Glutamatergic neuron (in vitro differentiated cells): ENCODE measurements at places on chromosomes 7 and 10.

DNA sequence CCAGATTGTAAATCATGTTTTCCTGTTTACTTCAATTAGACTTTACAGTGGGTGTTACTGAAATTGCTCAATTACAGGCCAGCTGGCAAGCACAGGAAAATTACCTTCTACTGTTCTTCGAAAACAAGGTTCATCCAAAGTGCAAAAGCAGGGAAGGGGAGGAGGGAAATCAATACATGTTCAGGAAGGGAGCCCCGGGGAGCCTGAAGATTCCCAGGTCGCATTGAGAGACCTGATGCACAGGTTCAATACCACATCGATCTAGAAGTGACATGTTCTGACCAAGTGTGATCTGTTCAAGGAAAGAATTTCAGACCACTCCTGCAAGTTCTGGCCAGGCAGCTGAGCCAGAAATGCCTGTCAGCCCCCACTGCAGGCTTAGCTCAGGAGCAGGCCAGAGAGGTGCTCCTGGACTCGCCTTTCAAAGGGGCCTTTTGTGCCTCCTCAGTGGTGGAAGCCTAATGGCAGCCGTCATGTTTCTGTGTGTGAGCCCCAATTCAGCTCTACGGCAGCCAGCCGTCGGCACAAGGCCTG lies 35.9 kb downstream of the FAM53B start:
- DNase-seq = no peak

- DNase-seq = no peak
Observed at GRCh38 chr10:103651783-103652476, 158.4 kb downstream of the NEURL1 start.

DNA sequence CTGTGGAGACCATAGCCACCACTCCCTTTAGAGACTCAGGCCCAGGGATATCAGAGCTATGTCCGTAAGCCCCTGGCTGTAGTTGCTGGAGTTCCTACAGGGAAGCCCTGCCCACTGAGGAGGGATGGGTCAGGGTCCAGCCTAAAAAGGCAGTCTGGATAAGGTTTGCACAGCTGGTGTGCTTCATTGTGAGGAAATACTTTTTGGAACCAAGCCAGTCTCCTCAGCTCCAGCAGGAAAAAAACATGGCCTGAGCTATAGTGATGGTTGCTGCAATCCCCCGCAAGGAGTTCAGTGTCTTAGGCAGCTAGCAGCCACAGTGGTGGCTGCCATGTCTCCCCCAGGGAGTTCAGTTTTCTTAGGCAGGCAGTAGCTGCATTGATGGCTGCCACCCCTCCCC lies 52.6 kb upstream of the CYP2C8 start:
- no peak for DNase-seq

GRCh38 chr10:51838471-51838870 lies 139.1 kb upstream of the CSTF2T start:
- DNase-seq = no peak

DNA sequence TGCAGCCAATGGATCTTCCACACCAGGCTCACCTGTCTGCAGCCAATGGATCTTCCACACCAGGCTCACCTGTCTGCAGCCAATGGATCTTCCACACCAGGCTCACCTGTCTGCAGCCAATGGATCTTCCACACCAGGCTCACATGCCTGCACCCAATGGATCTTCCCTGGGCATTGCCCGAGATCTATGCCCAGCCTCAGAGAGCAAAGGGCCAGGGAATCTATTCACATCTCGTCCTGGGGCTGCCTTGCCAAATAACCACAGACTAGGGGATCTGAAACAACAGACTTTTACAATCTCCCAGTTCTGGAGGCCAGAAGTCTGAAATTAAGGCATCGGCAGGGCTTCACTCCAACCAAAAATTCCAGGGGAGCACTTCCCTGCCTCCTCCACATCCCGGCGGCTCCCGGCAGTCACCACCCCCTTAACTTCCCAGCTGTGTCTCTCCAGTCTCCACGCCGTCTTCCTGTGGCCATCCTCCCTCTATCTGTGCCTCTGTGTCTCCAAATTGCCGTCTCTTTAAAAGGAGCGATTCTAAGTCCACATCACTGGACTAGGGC lies 92.4 kb upstream of the PPP2R2D start:
- DNase-seq = no peak

GRCh38 chr7:107879400-107880035 lies 11.5 kb upstream of the DLD start:
- peak; percentile 40 for DNase-seq

DNA sequence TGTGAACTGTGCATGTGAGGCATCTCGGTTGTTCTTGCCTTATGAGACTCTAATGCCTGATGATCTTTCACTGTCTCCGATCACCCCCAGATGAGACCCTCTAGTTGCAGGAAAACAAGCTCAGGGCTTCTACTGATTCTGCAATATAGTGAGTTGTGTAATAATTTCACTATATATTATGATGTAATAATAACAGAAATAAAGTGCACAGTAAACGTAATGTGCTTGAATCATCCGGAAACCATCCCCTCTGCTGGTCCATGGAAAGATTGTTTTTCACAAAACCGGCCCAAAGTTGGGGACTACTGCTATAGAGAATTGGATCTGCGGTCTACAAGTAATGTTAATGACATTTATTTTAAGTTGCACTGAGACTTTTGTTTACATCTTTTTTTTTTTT lies 126.7 kb downstream of the TPST1 start:
- no peak for DNase-seq

- no peak for DNase-seq
Observed at GRCh38 chr7:92464515-92464914, 13.2 kb downstream of the ERVW-1 start.

- DNase-seq = no peak
Observed at GRCh38 chr7:97179454-97180104, 62.1 kb downstream of the SDHAF3 start.

DNA sequence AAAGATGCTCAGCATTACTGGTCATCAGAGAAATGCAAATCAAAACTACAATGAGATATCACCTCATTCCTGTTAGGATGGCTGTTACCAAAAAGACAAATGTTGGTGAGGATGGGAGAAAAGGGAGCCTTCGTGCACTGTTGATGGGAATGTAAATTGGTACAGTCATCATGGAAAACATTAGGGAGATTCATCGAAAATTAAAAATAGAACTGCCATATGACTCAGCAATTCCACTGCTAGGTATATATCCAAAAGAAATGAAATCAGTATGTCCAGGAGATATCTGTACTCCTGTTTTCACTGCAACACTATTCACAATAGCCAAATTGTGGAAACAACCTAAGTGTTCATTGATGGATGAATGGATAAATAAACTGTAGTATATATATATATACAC lies 228.1 kb downstream of the ACTR3B start:
- DNase-seq = no peak

DNA sequence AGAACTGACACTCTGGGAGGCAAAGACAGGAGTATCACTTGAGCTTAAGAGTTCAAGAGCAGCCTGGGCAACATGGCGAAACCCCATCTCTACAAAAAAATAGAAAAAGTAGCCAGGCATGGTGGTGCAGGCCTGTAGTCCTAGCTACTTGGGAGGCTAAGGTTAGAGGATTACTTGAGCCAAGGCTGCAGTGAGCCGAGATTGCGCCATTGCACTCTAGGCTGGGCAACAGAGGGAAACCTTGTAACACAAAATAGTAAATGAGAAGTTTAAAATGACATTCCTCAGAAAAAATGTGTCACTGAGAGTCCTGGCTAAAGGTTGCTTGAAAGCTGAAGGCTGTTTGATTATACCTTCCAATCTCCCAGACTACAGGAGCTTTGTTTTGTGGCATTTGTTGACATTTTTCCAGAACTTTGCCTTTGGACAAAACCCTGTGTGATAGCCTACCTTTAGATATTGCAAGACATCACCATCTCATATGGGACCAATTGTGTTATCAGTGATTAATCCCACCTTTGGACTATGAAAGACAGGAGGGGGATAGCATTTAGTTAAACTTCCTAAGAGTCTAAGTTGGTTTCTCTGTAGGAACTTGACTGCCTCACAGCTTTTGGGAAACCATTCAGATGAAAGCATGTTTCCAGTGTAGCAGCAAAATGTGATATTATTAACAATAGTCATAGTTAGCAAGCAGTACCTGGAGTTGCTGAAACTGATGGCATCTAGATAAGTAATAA lies 5.3 kb downstream of the TNKS2 start:
- DNase-seq = no peak

DNA sequence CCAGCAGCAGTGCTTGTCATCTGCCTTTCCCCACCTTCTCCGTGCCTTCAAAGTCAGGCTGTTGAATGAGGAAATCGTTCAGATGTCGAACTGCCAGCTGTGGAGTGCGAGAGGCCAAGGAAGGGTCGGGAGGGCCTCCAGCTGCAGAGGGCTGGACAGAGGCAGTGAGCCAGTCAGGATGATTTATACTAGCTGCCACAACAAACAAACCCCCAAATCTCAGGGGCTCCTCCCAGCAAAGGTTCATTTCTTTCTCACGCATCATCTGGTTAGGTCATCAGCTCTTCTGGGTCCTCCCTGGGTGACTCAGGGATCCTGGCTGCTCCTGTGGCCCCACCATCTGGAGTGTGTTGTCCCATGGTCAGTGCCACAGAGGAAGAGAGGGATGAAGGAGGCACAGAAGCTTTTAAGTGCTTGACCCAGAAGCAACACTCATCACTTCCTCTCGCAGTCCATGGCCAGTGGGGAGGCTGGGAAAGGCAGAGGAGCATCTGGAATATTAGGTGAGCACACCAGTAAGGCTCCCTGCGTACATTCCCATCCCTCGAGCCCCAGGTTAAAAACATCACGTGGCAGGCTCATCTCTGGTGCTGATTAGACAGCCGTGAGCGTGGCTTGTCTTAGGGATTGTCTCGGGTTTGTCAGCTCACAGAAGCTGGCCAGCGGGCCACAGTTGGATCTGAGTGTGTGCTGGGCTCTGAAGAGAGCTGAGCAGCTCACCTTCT lies 140.7 kb downstream of the RGS10 start:
- no peak for DNase-seq

DNA sequence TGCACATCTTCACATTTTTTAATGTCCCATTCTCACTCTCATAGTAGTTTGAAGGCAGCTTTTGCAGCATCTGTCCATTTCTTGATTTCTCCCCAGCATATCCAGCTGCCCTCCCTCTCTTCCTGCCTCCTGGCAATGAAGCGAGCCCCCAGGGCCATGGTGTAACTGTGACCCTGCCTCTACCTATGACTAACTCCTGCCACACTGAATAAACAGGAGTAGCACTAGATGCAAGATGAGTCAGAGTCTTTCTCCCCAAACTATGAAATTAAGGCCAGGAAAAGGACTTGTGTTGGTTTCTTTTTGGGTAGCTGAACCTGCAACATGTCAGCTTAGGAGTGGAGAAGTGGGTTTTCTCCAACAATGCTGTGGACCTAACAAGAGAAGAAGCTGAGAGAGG lies 329.0 kb downstream of the RNLS start:
- DNase-seq = no peak

- DNase-seq = no peak
Observed at GRCh38 chr7:132501956-132502355, 74.3 kb downstream of the PLXNA4 start.

DNA sequence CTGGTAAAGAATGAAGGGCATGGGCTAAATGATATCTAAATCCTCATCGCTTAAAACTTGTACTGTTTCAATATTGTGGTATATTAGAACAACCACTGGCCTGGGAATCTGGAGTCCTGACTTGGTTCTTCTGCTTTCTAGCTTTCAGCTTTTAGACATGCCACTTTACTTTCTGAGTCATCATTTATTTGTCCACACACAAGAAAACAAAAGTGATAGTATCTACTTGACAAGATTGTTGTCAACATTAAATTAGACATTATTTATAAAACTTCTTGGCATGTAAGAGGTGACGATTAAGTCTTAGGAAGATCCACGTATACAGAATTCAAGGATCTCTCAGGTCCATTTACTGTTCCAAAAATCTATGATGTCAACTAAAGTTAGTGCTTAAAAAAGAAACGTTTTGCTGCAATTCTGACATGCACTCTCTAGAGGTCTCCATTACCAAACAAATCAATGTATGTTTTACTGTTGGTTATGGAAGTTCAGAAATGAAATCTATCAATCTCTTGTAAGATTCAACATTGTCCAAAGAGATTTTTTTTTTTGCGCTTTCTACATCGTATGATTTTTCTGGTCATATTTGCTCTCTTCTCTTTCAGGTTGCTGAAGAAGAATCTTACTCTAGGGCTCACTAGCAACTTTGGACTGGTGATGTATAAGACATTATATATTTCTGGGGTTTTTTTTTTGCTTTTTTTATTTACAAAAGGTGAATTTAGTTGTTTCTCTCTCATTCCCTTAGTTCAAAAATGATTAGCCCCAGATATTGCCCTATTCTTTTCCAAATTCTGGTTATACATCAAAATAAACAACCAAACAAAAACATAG lies 53.6 kb upstream of the DYNC1I1 start:
- no peak for DNase-seq

GRCh38 chr10:102101152-102101551 lies 19.0 kb downstream of the LDB1 start:
- no peak for DNase-seq

GRCh38 chr10:125209591-125210355 lies 49.4 kb upstream of the CTBP2 start:
- DNase-seq = no peak

DNA sequence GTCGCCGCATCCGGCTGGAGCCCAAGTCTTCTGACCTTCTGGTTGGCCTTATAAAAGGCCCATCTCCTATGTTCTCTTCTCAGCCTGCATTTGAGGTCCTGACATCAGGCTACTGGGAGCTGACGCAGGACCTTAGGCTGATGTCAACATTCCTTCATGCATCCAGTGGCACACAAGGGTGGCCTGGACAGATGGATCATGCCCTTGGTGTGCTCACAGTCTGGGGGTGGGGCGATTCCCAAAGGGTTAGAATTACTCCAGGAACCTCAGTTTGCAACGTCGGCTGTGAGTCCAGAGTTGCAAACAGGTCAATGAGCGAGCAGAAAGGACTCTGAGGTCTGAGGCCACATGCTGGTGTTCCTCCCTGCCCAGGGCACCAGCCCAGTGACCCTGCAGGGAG lies 8.2 kb upstream of the CLIP2 start:
- DNase-seq = no peak

DNA sequence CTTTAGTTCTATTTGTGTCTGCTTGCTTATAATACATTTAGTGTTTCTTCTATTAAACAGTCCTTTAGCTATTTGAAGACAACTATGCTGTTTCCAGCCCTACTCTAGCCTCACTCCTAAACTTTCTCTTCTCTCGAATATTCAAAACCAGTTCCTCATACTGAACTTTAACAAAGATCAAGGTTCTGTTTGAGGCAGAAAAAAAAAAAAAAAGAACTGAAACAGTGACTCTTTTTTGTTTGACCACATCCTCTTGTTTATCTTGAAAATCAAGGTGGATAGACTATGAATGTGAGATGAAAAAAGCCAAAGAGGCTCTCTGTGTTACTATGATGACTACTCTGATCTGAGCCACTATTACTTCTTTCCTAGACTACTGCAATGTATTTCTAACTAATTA lies 154.3 kb downstream of the ZNF365 start:
- DNase-seq = no peak

DNA sequence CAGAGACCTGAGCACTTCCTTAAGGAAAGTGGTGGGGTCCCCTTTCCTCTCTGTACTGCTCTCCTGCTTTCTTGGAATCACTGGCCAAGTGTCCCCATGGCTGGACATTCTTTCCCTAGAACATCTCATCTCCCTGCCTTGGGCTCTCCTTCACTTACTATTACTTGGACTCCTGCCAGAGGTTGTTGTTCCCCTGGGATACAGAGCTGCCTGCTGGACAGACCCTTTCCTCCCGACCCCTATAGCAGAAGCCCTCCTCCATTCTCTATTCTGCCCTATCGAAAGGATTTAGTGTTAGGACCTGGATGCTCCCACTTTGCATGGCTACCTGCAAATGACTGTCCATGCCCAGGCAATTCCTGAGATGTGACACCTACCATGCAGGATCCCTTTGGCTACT lies 164.3 kb upstream of the PODXL start:
- DNase-seq = no peak

- no peak for DNase-seq
Observed at GRCh38 chr7:34612661-34613060, 45.4 kb upstream of the NPSR1 start.
